ENCODE measurements at places on chromosomes 4 and X.
A peak's percentile ranks its signal among the peaks of the same experiment; 100 is the strongest.

DNA sequence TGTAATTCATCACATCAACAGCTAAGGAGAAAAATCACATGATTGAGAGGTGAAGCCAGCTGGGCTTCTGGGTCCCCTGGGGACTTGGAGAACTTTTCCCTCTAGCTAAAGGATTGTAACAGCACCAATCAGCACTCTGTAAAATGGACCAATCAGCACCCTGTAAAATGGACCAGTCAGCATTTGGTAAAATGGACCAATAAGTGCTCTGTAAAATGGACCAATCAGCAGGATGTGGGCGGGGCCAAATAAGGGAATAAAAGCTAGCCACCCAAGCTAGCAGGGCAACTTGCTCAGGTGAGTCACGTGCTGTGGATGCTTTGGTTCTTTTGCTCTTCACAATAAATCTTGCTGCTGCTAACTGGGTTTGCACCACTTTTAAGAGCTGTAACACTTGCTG is 1248.3 kb downstream of the PCDH18 start:
- DNase-seq: no peak

DNA sequence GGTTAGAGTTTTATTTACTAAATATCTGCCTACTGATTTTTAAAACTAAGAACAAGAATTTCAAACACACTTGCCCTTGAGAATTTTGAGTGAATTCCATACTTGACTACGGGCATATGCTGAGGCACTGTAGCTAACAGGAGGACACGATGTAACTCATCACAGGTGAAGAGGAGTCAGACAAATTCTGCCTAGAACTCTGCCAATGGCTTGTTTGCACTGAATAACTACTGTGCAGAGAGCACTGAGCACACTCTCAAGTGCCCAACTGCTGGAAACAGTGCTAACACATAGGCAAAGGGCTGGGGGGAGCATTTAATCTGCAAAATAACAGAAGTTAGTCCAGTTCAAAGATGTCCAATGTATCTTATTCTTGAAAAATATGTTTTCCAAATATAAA is 104.4 kb downstream of the WDFY3 start:
- no peak for DNase-seq

DNA sequence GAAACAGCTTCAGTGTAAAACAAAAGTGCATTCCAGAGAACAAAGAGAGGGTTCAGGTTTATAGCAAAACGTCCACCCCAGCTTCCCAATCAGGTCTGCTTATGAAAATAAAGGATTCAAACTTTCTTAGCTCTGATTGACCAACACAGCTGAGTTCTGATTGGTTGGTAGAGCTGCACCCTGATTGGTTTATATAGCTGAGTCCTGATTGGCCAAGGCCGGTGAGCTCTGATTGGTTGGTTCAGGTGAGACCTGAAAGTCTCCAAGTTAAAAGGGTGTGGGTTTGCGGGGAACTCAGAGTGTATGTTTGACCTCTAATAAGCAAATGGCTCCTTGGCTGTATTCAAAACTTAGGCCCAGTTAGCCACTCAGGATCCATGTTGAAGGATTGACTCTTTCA is 20.9 kb downstream of the CLRN2 start:
- DNase-seq: no peak

- DNase-seq: no peak
These were observed 253.2 kb upstream of the AR start for GRCh38 chrX:67290489-67291220.

DNA sequence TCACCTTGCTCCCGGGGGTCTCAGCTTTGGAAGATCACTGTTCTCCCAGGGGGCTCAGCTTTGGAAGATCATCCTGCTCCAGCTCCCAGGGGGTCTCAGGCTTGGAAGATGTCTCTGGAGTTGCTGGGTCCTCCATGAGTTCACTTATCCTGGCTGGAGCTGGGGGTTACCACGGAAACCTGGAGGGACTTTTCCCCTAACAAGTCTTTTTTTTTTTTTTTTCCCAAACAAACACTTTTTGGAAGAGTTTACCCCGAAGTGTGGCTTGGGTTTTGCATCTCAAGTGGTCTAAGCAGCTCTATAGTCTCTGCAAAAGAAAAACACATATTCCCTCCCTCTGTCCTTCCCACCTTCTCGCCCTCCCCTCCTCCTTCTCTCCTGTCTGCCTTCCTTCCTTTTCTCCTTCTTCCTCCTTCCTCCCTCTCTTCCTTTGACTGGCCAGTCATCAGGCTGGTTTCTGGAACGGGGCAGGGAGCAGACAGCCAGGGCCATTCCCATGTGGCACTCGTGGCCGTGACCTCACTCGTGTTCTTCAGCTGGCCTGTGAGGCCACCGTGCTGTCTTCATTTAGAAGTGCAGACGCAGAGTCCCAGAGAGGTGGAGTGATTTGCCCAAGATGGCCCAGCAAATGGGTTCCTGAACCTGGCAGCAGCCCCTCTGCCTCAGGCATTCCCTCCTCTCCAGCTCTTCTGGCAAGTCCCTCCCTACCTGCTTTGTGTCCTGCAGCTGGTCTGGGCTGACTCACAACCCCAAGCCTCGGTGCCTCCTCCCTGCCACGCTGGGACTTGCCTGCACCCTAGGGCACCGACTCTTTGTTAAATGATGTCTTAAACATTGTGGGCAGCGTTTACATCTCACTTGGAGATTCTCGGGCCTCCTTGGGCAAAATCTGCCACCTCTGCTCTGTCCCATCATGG is 25.9 kb upstream of the HMX1 start:
- DNase-seq: no peak

- no peak for DNase-seq
These were observed 2.2 kb downstream of the TXLNG start for GRCh38 chrX:16788477-16788876.

DNA sequence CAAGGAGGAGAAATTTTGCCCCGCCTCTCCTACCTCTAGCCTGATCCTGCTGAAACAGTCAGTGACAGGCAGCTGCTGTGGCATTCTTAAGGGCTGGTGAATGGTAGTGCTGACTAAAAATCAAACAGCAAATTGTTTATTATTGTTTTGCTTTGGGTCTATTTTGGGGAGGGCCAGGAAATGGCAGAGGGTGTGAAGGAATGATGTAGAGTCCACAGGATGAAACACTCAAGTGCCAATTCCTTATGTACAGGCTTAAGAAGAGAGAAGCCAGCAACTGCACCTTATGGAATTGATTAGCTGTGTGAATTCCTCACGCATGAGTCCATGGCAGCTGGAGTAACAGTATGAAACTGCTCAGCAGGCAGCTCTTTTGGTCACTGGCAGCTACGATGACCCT is 39.7 kb downstream of the VEGFC start:
- DNase-seq: no peak

GRCh38 chr4:153153339-153153871 is 50.8 kb upstream of the TRIM2 start:
- DNase-seq: peak; percentile 36

GRCh38 chrX:632366-633042 is 1.9 kb downstream of the SHOX start:
- no peak for DNase-seq

GRCh38 chr4:45172636-45173035 is 446.3 kb upstream of the GNPDA2 start:
- DNase-seq: no peak

GRCh38 chr4:151858356-151858755 is 97.5 kb upstream of the GATB start:
- no peak for DNase-seq

GRCh38 chrX:38768079-38768478 is 33.2 kb upstream of the MID1IP1 start:
- DNase-seq: no peak

GRCh38 chr4:7073526-7074390 is 5.9 kb upstream of the GRPEL1 start:
- DNase-seq: no peak

GRCh38 chrX:52574416-52575275 is 57.8 kb upstream of the XAGE1B start:
- peak; percentile 12 for DNase-seq

GRCh38 chr4:6758728-6759127 is 23.8 kb upstream of the KIAA0232 start:
- DNase-seq: no peak

DNA sequence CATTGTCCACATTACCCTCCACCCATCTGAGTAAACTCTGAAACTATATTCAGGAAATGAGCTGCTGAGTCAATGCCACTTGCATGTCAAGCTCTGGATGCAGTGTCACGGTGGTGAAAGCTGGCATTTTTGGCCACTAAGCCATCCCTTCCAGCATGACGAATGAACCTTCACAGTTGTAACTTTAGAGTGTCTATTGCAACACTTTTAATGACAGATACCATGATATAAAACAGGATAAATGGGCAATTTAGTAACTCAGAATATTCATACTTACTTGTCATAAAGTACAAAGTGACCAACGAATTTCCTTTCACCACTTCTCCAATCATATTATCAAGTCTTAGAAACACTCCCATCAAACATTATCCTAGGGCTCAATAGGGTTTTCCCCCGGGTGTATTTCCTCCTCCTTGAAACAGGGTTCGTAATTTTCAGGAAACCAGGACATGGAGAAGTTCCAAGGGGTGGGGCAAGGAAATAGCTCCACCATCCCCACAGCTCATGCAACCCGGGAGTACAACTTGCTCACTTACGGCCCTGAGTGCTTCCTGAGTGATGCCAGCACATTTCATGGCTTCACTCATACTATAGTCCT is 73.1 kb downstream of the MTHFD2L start:
- DNase-seq: no peak

DNA sequence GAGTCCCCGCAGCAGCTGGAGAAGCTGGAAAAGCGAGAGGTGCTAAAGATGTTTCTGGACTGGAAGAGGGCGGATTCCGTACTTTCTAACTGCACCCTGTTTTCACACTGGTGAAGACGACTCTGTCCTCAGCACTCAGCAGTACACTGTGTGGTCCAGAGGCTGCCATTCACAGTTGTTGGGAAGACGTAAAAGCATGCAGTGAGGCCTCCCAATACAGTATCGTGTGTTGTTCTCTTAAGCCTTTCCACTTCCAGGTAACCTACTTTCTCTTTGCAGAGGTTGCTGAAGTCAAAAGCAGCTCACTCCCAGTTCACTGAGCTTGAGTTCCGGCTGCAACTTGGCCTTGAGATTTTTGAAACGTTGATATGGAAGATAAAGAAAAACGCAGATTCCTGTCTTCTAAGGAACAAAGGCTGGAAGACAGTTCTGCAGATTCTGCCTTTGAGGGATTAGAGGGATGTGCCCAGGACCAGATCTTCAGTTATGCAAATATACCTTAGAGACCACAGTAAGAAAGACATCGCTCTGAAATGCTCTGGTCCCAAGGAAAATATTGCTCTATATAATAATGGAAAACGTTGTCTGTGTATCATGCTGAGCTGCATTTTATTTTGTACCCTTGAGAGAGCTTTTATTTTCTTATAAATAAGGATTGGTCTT is 540.9 kb downstream of the TRIML1 start:
- no peak for DNase-seq

DNA sequence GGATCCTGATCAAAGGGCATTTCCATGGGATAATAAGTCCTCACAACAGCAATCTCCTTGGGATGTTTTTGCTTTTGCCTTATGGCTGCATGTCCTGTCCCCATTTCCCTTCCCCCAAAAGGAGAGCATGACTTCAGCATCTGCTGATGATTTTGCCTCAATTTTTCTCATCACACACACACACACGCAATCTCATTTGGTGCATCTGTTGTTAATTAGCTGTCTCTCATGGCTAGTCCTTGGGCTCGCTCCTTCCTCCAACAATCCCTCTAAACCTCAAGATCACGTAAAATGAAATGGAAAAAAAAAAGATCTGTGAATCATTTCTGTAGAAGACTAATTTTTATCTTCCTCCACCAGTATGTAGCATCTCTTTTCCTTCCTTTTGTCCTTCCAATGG is 153.6 kb downstream of the RBMX2 start:
- no peak for DNase-seq

DNA sequence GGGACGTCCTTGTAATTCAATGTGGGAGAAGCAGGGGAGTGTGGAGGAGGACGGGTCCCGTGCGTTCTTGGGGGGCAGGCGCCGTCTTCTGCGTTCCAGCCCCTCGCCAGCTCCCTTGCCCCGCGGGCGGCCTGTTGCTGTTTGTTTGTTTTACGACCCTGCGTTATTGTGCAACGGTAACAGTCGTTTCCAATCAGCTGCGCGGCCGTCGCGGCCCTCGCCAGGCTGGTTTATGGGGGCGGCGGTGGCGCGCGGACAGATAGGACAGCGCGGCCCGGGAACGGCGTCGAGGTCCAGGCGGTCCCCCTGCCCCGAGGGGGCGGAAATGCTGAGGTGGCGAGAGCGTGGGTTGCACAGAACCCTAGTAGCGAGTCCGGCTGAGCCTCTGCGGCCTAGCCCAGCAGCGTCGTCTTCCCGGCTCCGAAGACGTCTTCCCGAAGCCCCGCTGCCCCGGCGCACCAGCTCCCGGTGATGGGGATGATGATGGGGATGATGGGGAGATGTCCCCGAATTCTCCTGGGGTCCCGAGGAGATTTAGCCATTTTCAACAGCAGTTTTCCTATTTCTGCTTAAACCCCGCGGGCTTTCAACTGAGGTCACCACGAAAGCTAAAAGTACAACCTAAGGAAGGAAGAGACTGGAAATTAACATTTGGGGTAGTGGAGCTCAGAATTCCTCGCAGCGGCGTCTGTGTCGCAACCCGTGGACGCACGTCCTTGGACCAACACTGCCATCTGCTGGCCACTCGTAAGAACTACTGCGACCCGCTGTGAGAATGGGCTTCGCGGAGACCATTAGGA is 4.8 kb downstream of the PDGFRA start:
- peak; percentile 64 for DNase-seq

DNA sequence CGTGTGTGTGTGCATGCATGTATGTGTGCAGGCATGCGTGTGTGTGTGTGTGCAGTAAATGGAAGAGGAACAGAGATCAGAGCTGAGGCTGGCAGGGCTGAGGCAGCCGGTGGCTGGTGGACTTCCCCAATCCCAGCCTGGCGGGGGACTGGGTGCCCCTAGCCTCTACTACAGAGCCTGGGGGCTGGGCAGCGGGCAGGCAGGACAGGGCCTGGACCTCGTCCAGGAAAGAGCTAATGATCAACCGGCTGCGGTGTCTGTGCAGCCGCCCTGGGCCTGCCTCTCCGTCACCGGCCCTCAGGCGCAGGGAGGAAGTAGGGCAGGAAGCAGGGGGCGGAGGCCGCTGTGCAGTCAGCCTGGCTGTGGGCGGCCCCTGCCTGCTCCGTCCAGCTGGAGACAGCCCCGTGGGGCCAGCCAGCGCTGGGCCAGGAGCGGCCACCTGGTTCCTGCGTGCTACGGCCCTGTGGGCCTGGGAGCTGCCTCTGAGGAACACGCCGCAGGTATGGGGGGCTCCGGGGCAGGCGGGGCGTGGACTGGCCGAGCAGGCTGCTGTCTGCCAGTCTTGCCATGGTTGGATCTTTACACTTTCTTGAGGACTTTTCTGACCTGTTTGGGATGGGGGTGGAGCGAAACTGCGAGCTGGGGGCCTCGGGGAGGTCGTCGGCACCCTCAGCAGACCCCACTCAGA is at the start of gene SH3TC1:
SH3TC1 (plus strand) TSS at position 385 of the 688 bp plus-strand sequence. CDS start 5,905 bp downstream, outside the sequence.
- peak; percentile 42 for DNase-seq

- DNase-seq: no peak
These were observed 295.3 kb upstream of the CTSO start for GRCh38 chr4:156248917-156249316.

GRCh38 chrX:20455001-20455400 is 188.3 kb upstream of the RPS6KA3 start:
- no peak for DNase-seq

- no peak for DNase-seq
These were observed 5.9 kb downstream of the ARHGEF38 start for GRCh38 chr4:105558277-105558676.

GRCh38 chrX:83008415-83008814 is 499.7 kb upstream of the POU3F4 start:
- DNase-seq: no peak
